ENCODE measurements at places on chromosomes 11 and 22.

GRCh38 chr11:35165423-35166368 lies 26.7 kb downstream of the CD44 start:
- DNase-seq, result peak; percentile 80

GRCh38 chr11:416757-417621 lies 2.2 kb upstream of the SIGIRR start:
- DNase-seq, result no peak

- DNase-seq, result no peak
Observed at GRCh38 chr11:133549826-133550225, 17.5 kb upstream of the OPCML start.

DNA sequence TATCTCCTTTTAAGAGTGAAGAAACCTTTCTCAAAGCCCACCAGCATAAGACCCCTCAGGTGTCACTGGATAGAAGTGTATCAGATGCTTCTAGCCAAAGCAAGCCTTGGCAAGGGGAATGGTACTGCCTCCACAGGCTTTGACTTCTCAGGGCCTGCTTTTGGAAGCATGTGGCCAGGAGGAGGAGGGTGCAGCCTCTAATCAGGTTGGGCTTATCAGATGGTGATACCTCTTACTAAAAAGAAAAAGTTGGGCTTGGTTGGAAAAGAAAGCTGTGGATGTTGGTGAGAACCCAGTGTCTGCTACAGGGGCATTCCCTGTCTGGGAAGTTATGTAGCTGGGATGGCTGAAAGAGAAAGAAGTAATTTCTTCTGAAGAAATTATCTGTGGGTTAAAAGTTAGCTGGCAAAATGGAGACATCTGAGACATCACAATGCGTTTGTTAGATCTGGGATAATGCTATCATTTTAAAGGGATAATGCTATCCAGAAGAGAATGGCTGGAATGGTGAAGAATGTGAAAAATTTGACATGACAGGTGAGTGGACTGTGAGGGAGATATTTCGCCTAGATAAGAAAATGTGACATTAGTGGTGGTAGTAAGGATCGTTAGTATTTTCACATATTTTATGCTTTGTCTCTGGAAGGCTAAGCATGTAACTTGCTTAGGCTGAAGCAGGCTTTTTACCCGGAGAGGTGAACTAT lies 7.2 kb downstream of the APLP2 start:
- no peak for DNase-seq

DNA sequence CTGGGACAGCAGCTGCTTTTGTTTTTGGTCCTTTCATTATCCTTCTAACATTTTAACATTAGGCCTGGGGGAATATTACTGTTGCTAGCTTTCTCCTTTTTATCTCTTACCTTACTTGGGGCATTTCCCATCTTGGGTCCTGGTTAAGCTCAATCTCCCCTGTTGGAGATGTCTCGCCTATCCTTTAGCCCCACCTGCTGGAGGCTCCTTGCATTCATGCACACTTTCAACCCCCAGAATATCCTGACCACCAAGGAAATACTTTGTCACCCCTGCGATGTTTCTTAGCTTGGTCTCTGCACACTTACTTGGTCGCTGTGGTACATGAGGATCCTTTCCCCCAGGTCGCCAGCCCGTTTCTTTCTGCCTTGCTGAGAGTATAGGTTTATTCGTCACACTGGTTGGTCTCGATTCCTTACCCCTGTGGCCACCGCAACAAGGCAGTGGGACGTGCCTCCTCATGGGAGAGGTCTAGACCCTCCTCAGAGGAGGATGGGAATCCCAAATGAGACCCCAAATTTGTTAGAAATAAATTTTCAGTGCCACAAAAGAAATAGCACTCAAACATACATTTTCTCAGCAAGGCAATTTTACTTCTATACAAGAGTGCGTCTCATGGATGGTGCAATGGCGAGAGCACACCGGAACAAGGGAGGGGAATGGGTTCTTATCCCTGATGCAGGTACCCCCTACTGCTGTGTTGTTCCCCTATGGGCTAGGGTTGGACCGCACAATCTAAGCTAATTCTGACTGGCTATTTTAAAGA lies 5.4 kb upstream of the TXN2 start:
- DNase-seq, result no peak

DNA sequence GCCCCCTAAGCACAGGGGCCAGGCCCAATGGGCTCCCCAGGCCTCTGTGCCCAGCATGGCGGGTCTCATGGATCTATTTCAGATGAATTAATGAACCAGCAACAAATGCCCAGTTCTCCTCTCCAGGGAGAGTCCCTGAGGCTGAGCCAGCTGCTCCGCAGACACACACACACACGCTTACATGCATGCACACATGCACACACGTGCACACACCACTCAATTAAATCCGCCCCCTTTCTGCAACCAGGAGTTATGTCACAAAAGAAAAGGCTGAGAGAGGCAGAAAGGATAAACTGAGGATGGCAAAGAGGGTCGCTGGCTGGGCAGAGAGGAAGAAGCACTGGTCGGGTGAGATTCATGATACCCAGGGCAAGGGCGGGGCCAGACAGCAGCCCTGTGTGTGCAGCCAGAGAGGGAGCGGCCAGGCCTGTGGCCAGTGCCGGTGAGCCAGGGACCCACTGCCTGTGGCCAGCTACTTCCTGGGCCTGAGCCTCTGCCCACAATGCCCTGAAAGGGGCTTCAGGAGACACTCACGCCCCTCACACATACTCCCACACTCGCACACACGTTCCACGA lies 19.8 kb downstream of the IL2RB start:
- DNase-seq, result no peak

- no peak for DNase-seq
Observed at GRCh38 chr22:44670220-44670988, 31.6 kb upstream of the PRR5 start.

- no peak for DNase-seq
Observed at GRCh38 chr22:32546496-32546895, 71.9 kb downstream of the FBXO7 start.

- no peak for DNase-seq
Observed at GRCh38 chr11:68508425-68508824, 47.9 kb downstream of the PPP6R3 start.

GRCh38 chr11:116729501-116730240 lies 43.1 kb downstream of the BUD13 start:
- no peak for DNase-seq

DNA sequence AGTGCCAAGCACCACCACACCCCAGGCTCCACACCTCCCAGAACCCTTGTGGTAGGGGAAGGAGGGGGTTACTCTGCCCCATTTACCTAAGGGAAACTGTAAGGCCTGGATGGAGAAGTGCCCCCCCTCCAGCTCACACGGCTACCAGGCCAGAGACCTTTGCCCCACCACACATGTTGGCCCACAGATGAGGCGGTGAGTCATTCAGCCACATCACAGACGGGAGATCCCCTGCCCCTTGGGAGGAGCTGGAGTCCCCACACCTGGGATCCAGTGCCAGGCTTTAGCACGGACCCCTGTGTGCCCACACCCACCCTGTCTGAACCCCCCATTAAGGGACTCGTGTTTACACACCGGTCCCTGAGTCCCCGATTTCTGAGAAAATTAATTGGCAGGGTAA lies 24.9 kb downstream of the CDKN1C start:
- no peak for DNase-seq

DNA sequence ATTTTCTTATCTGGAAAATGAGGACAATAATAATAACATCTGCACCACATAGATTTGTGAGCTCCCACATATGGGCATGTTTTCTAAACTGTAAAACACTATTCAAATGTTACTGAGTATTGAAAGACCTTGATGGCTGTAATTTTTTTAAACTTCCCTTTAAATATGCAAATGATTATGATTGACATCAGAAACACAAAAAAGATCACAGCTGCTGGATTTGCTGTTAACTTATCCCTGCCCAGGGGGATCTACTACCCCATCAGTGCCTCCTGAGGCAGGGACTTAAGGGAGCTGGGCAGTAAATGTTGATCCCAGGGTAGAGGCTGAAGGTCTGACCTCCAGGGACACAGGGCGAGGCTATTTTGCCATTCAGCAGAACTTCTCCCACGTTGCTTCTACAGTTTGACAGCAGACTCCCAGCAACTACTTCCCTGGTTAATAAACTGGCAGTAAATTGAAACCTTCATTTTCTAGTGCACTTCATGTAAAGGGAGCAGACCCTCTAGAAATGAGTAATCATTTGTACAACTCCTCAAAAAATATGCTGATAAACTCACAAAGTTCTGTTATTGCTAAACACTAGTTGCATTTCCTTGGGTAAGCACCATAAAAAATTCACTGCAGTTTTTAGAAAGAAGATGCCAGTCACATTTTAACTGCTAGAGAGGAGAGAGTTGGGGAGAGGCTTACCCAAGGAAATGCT lies 20.3 kb downstream of the TMPRSS5 start:
- no peak for DNase-seq

- DNase-seq, result no peak
Observed at GRCh38 chr22:26170795-26171580, 1.7 kb downstream of the SEZ6L start.

GRCh38 chr11:106397787-106398501 lies 320.5 kb downstream of the AASDHPPT start:
- DNase-seq, result no peak

DNA sequence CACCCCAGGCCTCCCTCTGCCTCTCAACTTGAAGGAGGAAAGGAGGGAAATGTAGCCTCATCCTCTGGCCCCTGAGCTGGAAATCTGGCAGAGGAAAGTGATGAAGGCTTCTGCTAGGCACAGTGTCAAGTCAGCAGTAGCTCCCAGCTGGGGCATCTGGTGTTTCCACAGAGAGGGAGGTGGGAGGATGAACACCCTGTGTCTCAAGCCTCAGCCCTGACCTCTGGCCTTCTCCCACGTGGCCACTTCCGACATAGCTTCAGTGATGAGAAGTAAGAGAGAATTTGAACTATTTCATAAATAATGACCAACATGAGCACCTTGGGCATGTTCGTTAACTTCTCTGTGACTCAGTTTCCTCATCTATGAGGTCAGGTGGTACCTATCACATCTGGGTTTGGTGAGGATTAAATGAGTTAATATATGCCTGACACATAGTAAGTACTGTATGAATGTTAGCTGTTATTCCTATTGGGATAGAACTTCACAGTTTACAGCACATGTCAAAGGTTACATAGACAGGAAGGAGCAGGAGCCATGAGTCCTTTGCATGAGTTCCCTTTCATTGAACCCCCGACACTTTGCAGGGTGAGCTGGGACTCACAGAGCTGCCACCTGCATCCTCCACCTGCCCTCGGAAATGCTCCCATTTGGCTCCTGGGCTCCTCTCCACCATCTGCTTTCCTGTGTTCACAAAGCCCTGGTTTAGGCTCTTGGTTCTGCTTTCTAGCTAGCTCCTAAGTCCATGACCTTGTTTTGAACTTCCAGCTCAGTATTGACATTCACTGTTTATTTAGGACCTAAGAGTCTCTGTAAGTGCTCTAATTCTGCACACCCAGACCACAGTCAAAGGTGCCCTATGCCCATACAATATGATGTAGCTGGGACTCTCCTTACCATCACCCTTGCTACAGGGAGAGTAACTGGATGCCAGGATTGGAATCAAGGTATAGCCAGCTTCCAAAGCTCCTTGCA lies 61.7 kb downstream of the CSNK2A3 start:
- no peak for DNase-seq

DNA sequence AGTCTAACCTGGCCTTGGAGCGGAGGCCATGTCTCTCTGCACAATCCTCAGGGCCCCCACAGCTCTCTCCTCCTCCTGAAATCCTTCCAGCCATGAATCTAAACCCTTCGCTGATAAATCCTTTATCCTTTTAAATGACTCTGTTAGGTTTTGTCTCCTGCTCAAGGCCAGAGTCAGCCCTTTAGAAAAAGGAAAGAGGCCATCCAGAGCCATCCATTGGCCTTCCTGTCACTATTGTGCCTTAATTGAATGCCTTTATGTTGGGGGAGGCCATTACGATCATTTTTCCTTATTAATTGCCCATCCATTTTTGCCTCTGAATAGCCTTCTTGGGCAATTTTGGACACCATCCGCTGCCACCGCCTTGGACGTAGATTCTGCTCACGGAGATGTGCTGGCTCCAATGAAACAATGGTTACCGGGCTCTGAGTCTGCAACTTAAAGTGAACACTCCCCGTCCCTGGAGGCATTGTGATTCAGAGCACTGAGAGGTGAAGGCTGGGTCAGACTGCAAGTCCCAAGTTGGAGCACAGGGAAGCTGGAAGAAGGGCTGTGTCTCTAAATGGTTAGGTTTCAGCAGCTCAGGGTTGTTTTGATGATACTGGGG lies 213.0 kb upstream of the E2F8 start:
- DNase-seq, result no peak

- no peak for DNase-seq
Observed at GRCh38 chr11:83025267-83025704, 46.4 kb downstream of the RAB30 start.

DNA sequence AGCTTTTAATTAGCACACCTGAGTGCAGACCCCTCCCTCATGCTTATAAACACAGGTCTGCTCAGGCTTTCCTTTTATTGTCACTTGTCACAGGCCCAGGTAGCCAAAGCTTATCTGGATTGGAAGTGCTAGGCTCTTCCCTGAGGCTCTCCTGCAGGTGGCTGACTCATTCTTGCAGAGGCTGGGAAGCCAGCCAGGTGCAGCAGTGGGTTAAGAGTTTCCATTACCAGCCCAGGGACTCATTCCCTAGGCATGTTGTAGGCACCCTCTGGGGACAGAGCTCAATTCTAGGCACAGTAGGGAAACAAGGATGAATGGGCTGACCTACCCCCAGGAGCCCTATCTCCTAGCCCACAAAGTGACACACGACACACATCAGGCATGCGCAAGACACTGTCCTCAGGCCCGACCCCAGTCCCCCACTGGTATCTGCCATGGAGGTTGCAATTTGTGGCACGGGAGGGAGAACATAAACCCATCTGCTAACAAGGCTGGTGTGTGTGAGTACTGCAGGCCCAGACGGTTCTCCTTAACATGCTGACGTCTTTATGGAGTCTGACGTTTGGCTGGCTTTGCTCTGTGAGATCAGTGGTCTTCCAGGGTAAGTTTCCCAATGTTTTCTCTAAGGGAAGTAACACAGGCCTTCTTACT lies 94.2 kb downstream of the ABTB2 start:
- no peak for DNase-seq

GRCh38 chr11:120465921-120466534 lies 45.5 kb upstream of the GRIK4 start:
- no peak for DNase-seq

- no peak for DNase-seq
Observed at GRCh38 chr11:2662430-2663299, 37.1 kb downstream of the KCNQ1OT1 start.

GRCh38 chr11:64170419-64170818 lies 4.5 kb upstream of the MACROD1 start:
- no peak for DNase-seq

- no peak for DNase-seq
Observed at GRCh38 chr11:71519546-71519945, 7.5 kb upstream of the KRTAP5-7 start.

- no peak for DNase-seq
Observed at GRCh38 chr22:27798511-27799014, 3.0 kb downstream of the MN1 start.

- DNase-seq, result no peak
Observed at GRCh38 chr22:24244144-24244787, 616 bp downstream of the GGT5 start.

DNA sequence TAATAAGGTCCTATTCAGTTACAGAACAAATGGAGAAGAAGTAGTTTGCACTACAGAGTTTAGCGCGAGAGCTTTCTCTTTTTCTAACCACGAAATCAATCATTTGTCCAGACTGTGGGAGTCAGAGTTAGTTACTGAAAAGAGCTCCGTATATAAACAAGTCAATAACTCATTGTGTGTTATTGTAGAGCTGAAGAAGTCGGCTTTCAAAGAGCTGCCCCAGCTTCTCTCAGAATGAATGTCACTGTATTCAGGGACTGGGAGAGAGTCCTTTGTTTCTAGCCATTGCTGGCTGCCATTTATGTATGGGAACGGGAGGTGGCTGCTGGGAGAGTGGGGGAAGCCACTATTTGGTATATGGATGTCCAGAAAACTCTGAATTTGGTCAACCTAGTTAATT lies 227.8 kb downstream of the DCDC1 start:
- DNase-seq, result no peak

All from GM04503 (cell line).